ENCODE measurements at places on chromosomes 5 and 9. TPM values are rescaled to one million over a fixed set of nuclear protein-coding genes. Genes with fewer than 3 reads are reported as not detected.
A peak's percentile ranks its signal among the peaks of the same experiment; 100 is the strongest.

DNA sequence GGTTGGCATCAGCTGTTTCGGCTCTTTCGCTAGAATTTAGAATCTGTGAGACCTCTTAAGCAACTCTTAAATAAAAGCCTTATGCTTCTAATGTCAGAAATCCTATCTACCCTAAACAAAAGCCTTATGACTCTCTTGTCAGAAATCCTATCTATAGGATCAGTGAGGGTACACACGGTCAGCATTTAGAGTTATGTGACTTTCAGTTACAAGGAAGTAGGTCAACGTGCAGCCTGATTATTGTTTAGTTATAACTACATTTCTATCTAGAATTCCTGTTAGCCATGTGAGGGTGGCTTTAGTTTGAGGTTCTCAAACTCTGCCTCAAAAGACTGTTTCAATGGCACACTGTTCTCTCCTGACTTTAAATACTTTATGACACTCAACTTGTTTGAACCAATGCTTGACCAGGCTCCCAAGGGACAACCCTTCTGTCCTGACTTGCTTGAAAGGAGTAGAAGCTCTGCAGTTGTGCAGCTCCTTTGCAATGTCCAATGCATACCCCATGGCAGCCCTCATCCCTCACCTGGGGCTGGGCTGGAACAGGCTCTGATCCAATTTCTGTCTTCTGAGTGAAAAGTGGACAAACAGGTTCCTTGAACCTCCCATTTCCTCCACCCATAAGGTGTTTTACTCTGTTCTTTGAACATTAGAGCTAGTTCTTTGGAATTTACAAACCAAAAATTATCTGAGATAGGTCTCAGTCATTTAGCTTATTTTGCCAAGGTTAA, 251.6 kb upstream of the PIK3R1 start:
- DNase-seq, result no peak

- DNase-seq, result no peak
Measured at GRCh38 chr5:142934051-142934762, 164.0 kb downstream of the ARHGAP26 start.

DNA sequence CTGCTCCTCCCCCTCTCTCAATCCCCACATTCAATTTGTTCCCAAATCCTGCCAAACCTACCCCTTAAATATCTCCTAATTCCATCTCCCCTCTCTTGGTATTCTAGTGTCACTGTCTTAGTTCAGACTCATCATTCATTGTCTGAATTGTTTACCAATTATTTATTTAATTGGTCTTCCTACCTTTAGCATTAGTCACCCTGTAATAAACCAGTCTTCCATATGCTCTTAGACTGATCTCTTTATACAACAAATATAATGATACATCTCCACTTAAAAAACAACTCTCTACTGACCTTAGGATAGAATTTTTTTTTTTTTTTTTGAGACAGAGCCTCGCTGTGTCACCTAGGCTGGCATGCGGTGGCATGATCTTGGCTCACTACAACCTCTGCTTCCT, 51.4 kb downstream of the RFK start:
- DNase-seq, result no peak

GRCh38 chr5:120779674-120780073, 315.6 kb downstream of the PRR16 start:
- DNase-seq, result peak; percentile 45

GRCh38 chr5:37247036-37247435, 2.1 kb downstream of the CPLANE1 start:
- DNase-seq, result no peak

GRCh38 chr9:110742741-110743371, 74.3 kb downstream of the MUSK start:
- DNase-seq, result peak; percentile 93

DNA sequence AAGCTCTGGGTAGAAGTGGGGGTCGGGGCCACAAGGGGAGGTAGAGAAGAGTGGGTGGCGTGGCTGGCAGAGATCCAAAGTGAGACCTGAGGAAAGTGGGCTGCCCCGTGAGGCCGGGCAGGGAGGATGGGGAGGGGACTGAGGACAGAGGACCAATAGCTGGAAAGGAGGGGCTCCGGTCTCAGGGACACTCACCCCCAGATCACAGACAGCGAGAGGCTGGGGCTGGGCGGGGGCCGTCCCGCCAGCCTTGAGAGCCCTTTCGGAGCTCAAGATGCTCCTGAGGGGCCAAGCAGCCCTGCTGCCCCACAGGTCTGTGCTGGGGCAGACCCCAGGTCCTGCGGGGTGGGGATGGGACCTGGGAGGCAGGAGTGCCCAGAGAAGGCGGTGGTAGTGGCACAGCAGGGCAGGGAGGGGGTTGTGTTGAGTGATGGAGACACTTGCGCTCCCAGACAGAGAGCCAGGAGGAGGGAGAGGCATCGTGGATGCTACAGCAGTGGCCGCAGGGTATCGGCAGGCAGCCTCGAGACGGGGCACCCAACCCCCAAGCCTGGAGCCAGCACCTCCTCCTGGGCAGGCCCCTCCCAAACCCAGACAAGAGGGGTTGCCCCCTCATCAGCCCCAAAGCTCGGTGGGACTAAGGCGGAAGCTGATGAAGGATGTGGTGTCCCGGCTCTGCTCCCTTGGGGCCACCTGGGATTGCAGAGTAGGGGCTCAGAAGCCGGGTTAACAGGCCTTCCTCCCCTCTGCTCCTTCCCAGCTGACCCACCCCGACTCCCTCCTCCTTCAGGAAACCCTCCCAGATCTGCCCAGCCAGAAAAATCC, 3.4 kb downstream of the SARDH start:
- no peak for DNase-seq

- DNase-seq, result peak; percentile 61
Measured at GRCh38 chr9:126965541-126966428, 51.2 kb downstream of the RALGPS1 start.

ANKDD1B gene
- not detected for total RNA-seq

DNA sequence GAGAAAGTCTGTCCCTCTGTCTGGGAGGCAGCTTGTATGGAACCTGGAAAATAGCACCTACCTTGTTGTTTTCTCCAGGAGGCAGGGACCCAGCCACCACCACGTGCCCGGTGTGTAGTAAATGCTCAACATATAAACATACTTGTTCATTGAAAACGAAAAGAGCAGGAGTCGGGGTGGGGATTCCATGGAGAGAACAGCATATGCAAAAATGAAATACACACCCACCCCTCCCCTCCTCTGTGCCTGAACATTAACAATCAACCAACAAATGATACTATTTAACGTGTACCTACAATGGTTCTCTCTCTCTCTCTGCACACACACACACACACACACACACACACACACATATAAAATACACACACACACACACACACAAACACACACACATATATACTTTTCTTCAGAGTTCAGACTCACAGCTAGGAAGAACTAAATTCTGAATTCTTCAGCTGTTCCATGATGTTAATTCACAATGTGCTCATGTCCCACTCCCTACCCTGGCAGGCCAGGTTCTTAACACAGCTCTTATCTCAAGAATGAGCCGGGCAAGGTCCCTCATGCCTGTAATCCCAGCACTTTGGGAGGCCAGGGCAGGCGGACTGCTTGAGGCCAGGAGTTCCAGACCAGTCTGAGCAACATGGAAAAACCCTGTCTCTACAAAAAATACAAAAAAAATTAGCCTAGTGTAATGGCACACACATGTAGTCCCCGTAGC, 16.3 kb upstream of the DENND1A start:
- DNase-seq, result no peak

DNA sequence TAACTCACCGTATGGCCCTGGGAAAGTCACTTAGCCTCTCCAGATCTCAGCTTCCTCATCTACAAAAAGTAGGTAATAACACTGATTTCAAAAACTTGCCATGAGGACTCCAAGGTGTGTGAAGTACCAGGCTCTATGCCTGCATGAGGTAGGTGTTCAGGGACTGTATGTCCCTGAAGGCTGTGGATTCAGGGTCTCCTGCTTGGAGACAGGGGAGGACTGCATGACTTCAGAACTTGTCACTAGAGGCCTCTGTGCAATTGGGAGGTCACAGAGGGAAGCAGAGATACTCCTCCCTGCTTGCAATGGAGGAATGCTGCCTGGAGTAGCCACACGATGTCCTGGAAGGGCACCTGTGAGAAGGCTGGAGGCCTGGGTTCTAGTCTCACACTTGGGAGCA, 2.2 kb downstream of the PDGFRB start:
- peak; percentile 16 for DNase-seq

AFAP1L1 gene
- total RNA-seq, result 5.3 TPM

SMAD5 gene
- total RNA-seq, result 101 TPM

GRCh38 chr9:134057751-134058701, 9.8 kb downstream of the BRD3 start:
- no peak for DNase-seq

GRCh38 chr9:136129176-136129575, 10.5 kb upstream of the TMEM250 start:
- no peak for DNase-seq

DNA sequence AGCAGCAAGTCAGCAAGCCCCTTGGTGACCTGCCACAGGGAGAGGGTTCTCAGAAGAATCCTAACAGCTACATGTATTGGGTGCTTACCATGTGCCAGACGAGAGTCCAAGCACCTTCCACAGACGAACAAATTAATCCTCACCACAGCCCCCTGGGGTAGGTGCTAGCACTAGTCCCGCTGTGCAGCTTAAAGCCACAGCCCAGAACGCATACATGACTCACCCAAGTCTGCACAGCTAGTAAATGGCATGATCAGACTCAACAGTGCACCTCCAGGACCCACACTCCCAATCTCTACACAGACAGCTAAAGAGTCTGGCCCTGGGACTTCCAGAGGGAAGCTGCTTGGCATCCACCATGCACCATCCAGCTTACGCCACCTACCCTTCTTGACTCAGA, 111.5 kb downstream of the PAX5 start:
- no peak for DNase-seq

- DNase-seq, result no peak
Measured at GRCh38 chr9:9341203-9341602, 1271.6 kb downstream of the PTPRD start.

DNA sequence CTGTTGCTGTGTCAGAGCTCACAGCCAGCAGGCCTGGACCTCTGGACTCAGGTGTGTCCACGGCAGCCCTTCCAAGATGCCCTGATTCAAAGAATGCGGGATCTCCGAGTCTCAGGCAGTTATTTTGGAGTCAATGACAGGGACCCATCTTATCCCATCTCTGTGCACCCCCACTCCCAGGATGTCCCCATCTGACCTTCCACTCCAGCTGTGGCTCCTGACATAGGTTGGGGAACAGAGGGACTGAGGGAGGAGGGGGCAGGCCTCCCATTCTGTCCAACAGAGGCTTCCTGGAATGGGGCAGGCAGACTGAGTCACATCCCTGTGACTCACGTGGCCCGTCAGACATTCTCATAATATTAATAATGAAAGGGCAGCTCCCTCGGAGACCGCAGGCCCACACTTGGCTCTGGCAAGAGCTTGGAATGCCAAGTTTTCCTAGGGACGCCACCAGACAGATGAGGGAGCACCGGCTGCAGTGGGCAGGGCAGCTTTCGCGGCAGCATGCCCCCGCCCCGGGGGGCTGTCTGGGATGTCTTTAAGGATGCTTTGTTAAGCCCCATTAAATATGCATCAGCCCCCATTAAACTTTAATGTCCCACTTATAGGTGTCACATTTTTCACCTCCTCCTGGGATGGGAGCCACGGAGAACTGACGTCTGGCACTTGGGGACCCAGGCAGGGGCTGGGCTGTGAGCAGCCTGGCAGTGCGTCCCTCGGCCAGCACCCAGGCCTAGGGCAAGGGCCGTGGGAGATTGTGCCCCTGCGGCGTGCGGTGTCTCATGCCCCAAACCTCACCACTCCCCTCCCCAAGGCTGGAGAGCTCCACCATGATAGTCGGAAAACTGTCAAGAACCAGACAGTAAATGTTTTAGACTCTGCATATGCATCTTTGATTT, 23.6 kb upstream of the FIBCD1 start:
- DNase-seq, result peak; percentile 95

GPRIN1 gene
- total RNA-seq, result 2.5 TPM

DNA sequence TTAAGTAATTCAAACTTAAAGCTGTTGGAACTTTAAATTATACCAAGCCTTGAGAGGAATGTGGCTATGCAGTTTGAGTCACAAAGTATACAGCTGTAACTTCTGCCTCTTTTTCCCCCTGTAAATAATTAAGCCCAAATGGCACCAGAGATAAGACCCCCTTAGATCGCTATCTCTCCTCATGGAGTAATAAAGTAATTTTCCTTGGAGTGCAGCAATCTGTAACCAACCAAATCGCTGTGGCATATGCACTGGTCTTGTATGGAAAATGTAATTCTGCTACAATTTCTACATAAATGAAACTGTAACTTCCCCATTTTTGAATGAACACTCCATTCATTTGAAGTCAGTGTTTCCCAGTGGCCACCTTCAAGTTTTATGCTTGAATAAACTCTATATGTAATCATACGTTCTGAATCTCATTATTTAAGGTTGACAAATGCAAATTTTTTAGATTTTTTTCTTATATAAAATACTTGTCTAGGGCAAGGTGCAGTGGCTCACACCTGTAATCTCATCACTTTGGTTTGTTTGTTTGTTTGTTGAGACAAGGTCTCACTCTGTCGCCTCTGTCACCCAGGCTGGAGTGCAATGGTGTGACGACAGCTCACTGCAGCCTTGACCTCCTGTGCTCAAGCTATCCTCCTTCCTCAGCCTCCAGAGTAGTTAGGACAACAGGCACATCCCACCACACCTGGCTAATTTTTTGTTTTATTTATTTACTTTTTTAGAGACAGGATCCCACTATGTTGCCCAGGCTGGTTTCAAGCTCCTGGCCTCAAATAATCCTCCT, 12.3 kb downstream of the SUSD1 start:
- no peak for DNase-seq

DNA sequence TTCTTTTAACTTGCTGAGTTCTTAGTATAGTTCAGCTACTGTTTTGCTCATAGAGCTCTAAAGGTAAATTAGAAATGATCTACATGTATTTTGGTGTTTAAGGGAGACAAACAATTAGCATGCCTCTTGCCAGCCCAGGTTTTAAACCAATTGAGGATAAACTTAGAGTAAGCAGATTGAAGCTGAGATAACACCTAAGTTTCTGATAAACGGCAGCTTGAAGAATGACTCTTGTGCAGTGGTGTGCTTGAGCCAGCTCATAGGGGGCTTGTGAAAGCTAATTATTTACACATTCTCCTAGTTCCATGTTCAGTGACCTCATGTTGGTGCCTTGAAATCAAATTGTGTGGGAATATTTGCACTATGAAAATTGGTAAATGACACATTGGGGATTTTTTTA, 193.0 kb downstream of the PRR16 start:
- DNase-seq, result no peak

- no peak for DNase-seq
Measured at GRCh38 chr5:92886751-92887150, 694.3 kb downstream of the NR2F1-AS1 start.

DNA sequence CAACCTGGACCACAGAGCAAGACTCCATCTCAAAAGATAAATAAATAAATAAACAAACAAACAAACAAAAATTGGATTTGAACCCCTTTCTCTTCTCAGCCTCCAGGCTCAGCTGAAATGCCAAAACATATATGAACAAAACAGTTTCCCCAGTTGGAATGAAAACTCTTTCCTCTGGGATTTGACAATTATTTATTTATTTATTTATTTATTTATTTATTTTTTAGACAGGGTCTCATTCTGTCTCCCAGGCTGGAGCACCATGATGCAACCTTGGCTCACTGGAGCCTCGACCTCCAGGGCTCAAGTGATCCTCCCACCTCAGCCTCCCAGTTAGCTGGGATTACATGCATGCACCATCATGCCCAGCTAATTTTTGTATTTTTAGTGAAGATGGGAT, 6.0 kb upstream of the STXBP1 start:
- no peak for DNase-seq

IL9 gene
- total RNA-seq, result not detected

- no peak for DNase-seq
Measured at GRCh38 chr5:4684946-4685345, 455.2 kb upstream of the ADAMTS16 start.

- no peak for DNase-seq
Measured at GRCh38 chr5:59330680-59331079, 562.8 kb downstream of the PDE4D start.

- DNase-seq, result no peak
Measured at GRCh38 chr9:131116281-131117120, 8.9 kb upstream of the NUP214 start.

MAMDC2 gene
- total RNA-seq, result 5.6 TPM
